HuH-7.5 (cell line): ENCODE measurements at places on chromosomes 16 and 17.

DNA sequence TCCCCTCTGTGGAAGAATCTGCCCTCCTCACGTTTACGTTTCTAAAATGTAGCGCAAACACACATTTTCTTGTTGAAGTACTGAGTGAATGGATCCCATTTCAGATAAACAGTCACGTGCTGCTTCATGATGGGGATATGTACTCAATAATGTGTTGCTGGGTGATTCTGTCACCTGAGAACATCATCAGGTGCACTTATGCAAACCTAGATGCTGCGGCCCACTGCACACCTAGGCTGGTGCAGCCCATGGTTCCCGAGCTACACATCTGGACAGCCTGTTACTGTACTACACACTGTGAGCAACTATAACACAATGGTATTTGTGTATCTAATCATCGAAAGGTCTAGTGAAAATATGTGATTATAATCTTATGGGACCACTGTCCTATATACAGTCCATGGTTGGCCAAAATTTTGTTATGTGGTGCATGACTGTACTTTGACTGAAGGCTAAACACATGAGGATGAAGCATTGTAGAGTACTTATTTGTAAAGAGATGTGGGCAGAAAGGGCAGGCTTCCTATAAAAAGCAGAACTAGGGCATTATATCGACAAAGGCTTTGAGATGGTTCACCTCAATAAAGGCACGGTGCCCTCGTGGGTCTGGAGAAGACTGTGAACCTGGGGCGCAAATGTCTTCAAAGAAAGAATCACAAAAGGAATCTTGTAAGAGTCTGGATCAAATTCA is 26.3 kb downstream of the MARF1 start:
- no peak for DNase-seq

DNA sequence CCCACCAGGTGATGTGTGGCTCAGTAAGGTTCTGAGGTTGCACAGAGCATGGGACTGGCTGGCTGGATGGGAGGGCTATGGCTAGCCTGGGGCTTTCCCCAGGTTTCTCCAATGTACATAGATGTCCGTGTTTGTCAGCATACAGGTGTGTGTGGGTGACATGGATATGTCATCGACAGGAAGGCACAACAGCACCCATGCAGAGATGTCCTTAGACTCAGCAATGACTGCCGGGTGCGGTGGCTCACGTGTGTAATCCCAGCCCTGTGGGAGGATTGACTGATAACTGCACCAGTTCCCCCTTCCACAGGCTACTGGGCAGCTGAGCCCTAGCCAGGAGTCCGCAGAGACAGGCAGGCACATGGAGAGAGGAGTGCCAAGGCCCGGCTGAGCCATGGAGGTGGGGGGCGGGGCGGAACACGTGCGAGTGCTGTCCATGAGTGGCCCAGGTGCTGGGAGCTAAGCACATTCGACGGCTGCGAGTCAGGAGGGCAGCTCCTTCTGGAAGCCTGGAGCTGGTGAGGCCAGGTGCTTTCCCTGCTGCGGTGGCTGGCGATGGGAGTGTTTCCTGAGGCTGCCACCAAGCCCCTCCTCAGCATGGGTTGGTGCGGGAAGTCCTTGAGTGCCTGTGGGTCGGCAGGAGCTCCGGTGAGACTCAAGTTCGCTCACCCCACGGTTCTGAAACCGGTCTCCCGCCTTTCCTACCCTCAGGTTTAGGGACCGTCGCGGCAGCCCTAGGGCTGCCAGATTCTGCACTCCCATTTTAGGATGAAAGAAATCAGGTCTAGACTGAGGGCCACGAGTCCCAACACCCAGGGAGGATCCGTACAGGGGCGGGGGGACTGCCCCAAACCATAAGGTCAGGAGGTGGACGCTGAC is 858 bp upstream of the ASPSCR1 start:
- DNase-seq: no peak

DNA sequence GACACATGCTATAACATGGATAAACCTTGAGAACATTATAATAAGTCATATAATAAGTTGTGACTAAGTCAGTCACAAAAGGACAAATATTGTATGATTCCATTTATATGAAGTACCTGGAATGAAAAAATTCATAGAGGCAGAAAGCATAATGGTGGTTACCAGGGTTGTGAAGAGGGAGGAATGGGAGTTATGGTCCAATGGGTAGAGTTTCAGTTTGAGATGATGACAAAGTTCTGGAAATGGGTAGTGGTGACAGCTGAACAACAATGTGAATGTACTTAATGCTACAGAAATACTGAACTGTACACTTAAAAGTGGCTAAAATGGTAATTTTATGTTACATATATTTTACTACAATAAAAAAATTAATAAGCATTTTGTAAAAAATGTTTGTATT is 49.7 kb downstream of the MYO1D start:
- DNase-seq: no peak

- DNase-seq: no peak
Observed at GRCh38 chr16:79008869-79009179, 591.7 kb downstream of the MAF start.

GRCh38 chr17:30555942-30556341 is 78.7 kb downstream of the GOSR1 start:
- no peak for DNase-seq

DNA sequence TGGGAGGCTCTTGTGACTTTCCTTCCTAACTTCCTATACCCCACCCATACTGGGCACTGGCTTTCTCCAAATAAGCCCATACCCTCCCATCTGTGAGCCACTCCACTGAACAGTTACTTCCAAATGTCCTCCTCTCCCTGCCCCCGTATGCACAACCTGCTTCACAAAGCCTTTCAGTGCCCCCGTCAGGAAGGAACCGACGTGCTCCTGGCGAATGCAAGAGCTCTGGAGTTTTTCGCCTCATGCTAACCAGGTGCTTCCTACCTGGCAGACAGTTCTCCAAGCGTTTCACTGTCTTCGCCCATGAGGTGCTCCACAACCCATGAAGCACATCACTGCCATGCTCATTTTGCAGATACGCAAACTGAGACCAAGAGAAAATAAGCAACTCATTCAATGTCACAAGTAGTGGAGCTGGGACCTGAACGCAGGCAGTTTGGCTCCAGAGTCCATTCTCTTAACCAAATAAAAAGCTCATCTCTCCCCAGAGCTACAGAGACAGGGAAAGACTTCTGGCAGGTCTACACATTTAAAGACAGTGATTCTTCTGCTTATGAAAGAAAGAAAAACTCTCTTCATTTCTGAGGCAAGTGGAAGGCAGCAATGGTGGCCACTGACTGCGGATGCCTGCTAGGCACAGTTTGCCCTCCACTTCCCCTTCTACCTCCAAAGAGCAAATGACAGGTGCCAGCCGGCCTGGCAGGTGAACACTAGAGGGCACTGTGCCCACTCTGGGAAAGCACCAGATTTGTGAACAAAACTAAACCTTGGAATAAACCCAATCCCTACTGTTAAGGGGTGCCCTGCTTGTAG is 23.8 kb downstream of the SPHK1 start:
- peak; percentile 56 for DNase-seq
